Stimulated activated CD8-positive, alpha-beta memory T cell treated with anti-CD3 and anti-CD28 coated beads, Interleukin-15, amount 100 ng/mL, for 48 hours (primary cell): ENCODE measurements at places on chromosomes 16 and 17.

- no peak for DNase-seq
Measured at GRCh38 chr16:3963886-3964685, 83.6 kb upstream of the CREBBP start.

GRCh38 chr17:38559051-38559879 lies 46.5 kb downstream of the SRCIN1 start:
- peak; percentile 81 for DNase-seq

DNA sequence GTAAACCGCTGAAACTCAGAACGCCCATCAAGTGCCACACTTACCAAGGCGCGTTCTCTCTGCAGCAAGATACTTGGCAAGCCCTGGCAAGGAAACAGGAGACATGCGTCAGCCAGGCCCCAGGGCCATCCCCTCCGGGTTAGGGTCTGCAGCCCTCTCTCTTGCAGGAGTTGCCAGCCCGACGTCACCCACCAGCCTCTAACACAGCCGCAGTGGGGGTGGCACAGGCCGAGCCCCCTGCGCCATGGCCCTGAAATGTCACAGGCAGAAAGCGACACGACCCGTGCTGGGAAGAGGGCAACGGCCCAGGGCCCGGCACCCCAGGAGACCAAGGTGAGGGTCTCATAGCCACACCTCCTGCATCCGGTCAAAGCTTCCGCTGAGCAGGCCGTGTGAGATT lies 21.9 kb downstream of the ELAC2 start:
- DNase-seq: no peak

DNA sequence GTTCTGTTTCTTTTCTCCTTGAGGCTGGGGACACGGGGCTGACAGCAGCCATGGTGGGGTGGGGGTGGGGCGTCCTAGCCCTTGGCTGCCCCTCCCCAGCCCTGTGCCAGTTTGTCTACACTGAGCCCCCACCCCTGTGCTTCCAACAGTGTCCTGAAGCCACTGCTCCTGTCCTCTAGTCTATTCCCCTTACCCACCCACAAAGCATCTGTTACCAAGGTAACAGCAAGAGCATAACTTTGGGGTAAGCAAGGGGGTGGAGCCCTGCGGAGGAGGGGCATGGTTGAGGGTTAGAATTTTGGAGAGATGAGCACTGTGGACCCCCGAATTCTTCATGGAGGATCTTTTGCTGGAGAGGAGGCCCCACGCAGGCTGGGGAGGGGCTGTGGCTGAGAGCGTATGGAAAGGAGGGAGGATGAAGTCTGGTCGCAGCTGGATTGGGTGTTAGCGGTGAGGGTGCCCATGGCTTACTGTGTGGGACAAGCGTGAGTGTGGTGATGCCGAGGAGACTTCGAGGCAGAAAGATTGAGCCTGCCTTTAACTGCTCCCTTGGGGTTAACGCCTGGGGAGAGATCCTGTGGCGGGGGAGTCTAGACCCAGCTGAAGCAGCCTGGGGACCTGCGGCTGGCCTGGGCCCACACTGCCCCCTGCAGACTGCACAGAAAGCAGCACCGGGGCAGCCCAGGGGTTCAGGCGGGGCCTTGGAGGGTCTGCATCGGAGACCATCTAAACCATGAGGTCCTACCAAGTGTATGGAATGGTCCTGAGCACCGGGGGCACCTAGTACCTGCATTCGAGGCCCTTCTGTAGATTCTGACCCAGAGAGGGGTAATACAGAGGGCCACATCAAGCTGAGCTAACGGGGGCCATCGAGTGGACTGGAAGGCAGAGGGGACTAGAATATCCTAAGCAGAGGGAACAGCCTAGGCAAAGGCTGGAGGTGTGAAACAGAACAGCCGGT lies 6.1 kb upstream of the STAC2 start:
- no peak for DNase-seq

DNA sequence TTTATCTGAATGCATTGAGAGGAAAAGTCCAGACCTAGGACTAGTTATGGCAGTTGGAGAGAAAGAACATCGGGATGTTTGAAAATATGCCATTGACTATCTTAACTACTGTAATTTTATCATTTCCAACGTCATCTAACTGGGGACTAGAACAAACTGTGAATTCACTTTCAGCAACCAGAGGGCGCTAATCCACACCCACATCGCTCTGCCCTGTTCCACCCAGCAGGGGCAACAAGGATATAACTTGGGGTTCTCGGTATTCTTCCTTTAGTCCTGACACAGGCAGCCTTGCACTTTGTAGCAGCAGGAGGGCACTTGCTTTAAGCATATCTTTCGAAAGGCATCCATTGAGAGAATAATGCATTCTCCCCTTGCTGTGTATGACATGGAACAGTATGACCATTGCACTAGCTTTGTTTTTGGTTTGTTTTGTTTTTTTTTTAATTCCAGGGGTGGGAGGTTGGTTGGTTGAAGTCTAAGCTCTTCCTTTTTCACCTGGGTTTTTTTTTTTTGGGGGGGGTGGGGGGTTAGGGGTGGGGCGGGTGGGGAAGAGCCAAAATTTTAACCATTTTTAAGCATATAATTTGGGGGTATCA lies 31.5 kb downstream of the SIAH1 start:
- no peak for DNase-seq

DNA sequence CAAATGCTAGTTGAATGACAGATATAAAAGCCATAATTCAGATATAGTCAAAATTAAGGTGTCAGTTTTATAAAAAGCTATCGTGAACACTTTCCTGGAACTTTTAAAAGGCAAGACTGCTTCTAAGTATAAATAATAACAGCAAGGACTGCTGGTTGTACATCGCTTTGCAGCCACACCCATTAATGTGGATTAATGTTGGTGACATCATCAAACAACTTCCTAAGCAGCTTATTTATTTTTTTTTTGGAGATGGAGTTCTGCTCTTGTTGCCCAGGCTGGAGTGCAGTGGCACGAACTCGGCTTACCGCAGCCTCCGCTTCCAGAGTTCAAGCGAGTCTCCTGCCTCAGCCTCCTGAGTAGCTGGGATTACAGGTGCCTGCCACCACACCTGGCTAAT lies 4.6 kb downstream of the GNA13 start:
- DNase-seq: no peak

- no peak for DNase-seq
Measured at GRCh38 chr17:16352667-16353316, 477 bp downstream of the CENPV start.

DNA sequence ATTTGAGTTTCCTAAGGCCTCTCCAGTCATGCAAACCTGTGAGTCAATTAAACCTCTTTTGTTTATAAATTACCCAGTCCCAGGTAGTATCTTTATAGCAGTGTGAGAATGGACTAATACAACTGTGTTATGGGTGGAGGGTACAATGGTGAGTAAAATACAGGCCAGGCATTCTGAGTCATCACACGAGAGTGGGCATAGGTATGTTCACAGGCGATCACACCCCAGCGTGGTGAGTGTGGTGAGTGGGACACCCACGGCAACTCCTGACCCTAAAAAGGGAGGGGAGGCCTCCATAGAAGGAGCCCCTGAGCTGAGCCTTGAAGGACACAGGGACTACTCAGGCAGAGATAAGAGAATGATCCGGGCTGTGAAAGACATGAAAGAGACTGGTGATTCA lies 22.6 kb upstream of the MAPT start:
- DNase-seq: no peak
